ENCODE measurements at places on chromosomes 7 and 10. TPM values are rescaled to one million over a fixed set of nuclear protein-coding genes. Genes with fewer than 3 reads are reported as not detected.
A peak's percentile ranks its signal among the peaks of the same experiment; 100 is the strongest.

DNA sequence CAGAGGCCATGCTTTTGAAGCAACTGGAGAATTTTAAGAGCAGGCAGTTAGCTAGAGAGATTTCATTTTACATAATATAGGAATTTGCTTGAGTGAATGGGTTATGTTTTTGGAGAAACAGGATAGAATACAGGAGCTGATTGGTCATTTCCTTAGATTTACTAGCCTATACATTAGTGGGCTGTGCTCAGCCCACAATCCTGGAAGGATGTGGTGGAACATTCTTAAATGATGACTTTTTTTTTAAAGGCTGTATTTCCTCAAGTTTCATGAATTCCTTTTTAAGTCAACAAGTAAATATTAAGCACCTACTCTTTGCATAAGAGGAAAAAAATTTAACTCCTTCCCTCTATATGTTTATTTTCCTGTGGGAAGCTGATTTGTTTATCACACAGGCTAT is 314.4 kb upstream of the BMPER start:
- no peaks in the 10 kb centered on the region for H3K36me3 ChIP-seq
- no peaks in the 10 kb centered on the region for H3K27me3 ChIP-seq
- no peaks in the 10 kb centered on the region for H3K4me1 ChIP-seq
- DNase-seq = no peak
- no peak overlapping the region for H3K4me3 ChIP-seq

The AZGP1 gene
- not detected for total RNA-seq

The ASZ1 gene
- total RNA-seq = not detected

The RGS10 gene
- 22.6 TPM for total RNA-seq

GRCh38 chr7:73966941-73967831 is 60.8 kb upstream of the ELN start:
- H3K27me3 ChIP-seq = no peaks in the 10 kb centered on the region
- no peaks in the 10 kb centered on the region for H3K4me1 ChIP-seq
- H3K36me3 ChIP-seq = no peaks in the 10 kb centered on the region
- no peak for DNase-seq
- no peak overlapping the region for H3K4me3 ChIP-seq

GRCh38 chr10:132451506-132452215 is 54.7 kb downstream of the PWWP2B start:
- H3K4me3 ChIP-seq = no peak overlapping the region
- H3K27ac ChIP-seq = no peak overlapping the region

The ABCC2 gene
- 128 TPM for total RNA-seq

- H3K4me3 ChIP-seq = no peak overlapping the region
- no peaks in the 10 kb centered on the region for H3K27me3 ChIP-seq
- H3K4me1 ChIP-seq = no peaks in the 10 kb centered on the region
- H3K36me3 ChIP-seq = no peaks in the 10 kb centered on the region
Measured at GRCh38 chr7:158613481-158613880, 25.9 kb upstream of the PTPRN2 start.

- peak overlapping the region; percentile 95 for H3K27ac ChIP-seq
- DNase-seq = no peak
- peaks cover 4% of the 10 kb centered on the region for H3K36me3 ChIP-seq
- peaks cover 6% of the 10 kb centered on the region for H3K4me1 ChIP-seq
- no peak overlapping the region for H3K4me3 ChIP-seq
Measured at GRCh38 chr10:119166564-119166963, 1.1 kb upstream of the SFXN4 start.

The ZNF804B gene
- not detected for total RNA-seq

GRCh38 chr7:24725554-24726241 is 31.6 kb downstream of the GSDME start:
- no peak overlapping the region for H3K27ac ChIP-seq
- DNase-seq = no peak
- H3K36me3 ChIP-seq = peaks cover 2% of the 10 kb centered on the region

- H3K27me3 ChIP-seq = no peaks in the 10 kb centered on the region
- peaks cover 7% of the 10 kb centered on the region for H3K4me1 ChIP-seq
- H3K36me3 ChIP-seq = no peaks in the 10 kb centered on the region
- no peak overlapping the region for H3K4me3 ChIP-seq
- no peak for DNase-seq
- H3K27ac ChIP-seq = no peak overlapping the region
Measured at GRCh38 chr7:12722136-12722535, 34.7 kb downstream of the ARL4A start.

DNA sequence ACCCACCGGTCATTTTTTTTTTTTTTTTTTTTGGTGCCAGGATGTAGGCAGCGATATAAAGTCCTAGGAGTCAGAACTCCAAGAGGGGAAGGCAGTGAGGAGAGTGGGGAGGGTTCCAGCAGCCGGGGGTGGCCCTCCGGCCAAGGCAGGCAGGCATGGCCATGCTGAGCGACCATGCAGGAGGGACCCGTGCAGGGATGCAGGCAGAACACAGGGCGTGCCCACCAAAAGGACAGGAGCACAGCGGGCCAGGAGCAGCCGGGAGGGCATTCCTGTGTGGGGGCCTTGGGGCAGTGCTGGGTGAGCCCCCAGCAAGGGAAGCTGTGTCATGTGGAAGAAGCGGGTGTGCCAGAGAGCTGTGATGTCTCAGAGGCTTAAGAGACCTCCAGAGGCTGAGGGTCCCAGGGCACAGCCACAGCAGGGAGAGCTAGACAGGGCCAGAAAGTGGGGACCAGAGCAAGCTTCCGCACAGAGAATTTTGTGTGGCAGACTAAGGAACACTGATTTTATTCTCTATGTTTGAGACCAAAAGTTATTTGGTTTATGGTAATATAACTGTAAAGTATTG is 5.7 kb downstream of the ZFAND2A start:
- DNase-seq = no peak
- no peak overlapping the region for H3K4me3 ChIP-seq
- peaks cover 21% of the 10 kb centered on the region for H3K4me1 ChIP-seq
- no peaks in the 10 kb centered on the region for H3K27me3 ChIP-seq

The SYT15 gene
- total RNA-seq = 0.60 TPM

The CPA2 gene
- total RNA-seq = 27.6 TPM

The CRPPA gene
- total RNA-seq = 7.9 TPM

GRCh38 chr7:30172451-30172850 is 37.7 kb downstream of the MTURN start:
- no peak overlapping the region for H3K4me3 ChIP-seq
- no peaks in the 10 kb centered on the region for H3K27me3 ChIP-seq
- H3K4me1 ChIP-seq = no peaks in the 10 kb centered on the region
- DNase-seq = no peak

- H3K36me3 ChIP-seq = no peaks in the 10 kb centered on the region
- no peak for DNase-seq
- no peak overlapping the region for H3K4me3 ChIP-seq
Measured at GRCh38 chr7:159078911-159079270, 65.8 kb downstream of the VIPR2 start.

DNA sequence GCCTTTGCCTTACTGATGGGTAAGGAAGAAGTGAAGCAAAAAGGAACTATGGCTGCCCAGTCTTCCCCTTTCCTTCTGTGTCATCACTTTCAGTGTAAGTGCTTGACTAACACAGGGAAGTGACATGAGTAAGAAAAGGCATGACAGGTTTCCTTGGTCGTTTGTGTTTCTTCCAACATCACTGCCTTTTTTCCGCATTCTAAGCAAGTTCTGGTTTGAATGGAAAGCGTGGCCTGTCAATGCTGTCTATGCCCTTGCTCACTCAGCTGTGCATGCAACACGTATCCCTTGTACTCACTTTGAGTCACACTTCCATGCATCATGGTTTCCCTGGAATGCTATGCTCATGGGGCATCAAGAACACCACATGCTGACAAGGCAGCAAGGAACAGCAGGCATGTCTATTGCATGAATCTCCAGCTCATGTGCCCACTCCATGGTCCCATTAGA is 111.8 kb downstream of the OAT start:
- DNase-seq = peak; percentile 8
- H3K27me3 ChIP-seq = no peaks in the 10 kb centered on the region
- H3K4me1 ChIP-seq = no peaks in the 10 kb centered on the region
- H3K4me3 ChIP-seq = no peak overlapping the region
- H3K36me3 ChIP-seq = no peaks in the 10 kb centered on the region
- H3K27ac ChIP-seq = no peak overlapping the region

- H3K27ac ChIP-seq = no peak overlapping the region
- H3K36me3 ChIP-seq = no peaks in the 10 kb centered on the region
- no peak for DNase-seq
- no peaks in the 10 kb centered on the region for H3K27me3 ChIP-seq
- H3K4me3 ChIP-seq = no peak overlapping the region
Measured at GRCh38 chr7:14332155-14332554, 342.7 kb upstream of the ETV1 start.

Measured in Caco-2 (cell line).